Hair follicular keratinocyte (primary cell): ENCODE measurements at places on chromosomes 7 and 10. TPM values are rescaled to one million over a fixed set of nuclear protein-coding genes. Genes with fewer than 3 reads are reported as not detected.

AGR2 gene
- 2.2 and 2.5 TPM in 2 replicates for total RNA-seq

CASP7 gene
- total RNA-seq: 12.4 and 16.1 TPM in 2 replicates

GIMAP5 gene
- total RNA-seq: not detected in 2 replicates

AP3M1 gene
- 22.3 and 24.6 TPM in 2 replicates for total RNA-seq

ADCYAP1R1 gene
- not detected in 2 replicates for total RNA-seq

WNT16 gene
- total RNA-seq: not detected in 2 replicates

TSPAN14 gene
- total RNA-seq: 45.4 and 50.4 TPM in 2 replicates

TMEM184A gene
- total RNA-seq: 0.34 and 0.39 TPM in 2 replicates

DGKI gene
- under 0.01 TPM in 1 of 2 replicates, not detected in the other for total RNA-seq

VAX1 gene
- not detected in 2 replicates for total RNA-seq

CALCR gene
- not detected in 2 replicates for total RNA-seq

SSC4D gene
- total RNA-seq: 0.87 and 4.1 TPM in 2 replicates

DRGX gene
- total RNA-seq: not detected in 2 replicates

C10orf143 gene
- total RNA-seq: 2.0 TPM in 1 of 2 replicates, not detected in the other

PTF1A gene
- total RNA-seq: not detected in 2 replicates

AKR1C8 gene
- not detected in 2 replicates for total RNA-seq

RTKN2 gene
- 0.70 and 0.99 TPM in 2 replicates for total RNA-seq

TMUB1 gene
- total RNA-seq: 61.8 and 62.5 TPM in 2 replicates

CTBP2 gene
- total RNA-seq: 81.9 and 97.1 TPM in 2 replicates

DYNC1I1 gene
- total RNA-seq: 0.61 and 1.0 TPM in 2 replicates

AFAP1L2 gene
- 40.2 and 40.5 TPM in 2 replicates for total RNA-seq
